ENCODE measurements at places on chromosomes 11 and 22.

GRCh38 chr22:20138417-20138738, 6.8 kb downstream of the ZDHHC8 start:
- no peaks in the 10 kb centered on the region for H3K27me3 ChIP-seq
- H3K36me3 ChIP-seq: no peaks in the 10 kb centered on the region
- no peak overlapping the region for H3K4me3 ChIP-seq
- peaks cover 14% of the 10 kb centered on the region for H3K4me1 ChIP-seq
- no peak overlapping the region for H3K27ac ChIP-seq
- DNase-seq: no peak

- no peak overlapping the region for H3K27ac ChIP-seq
- DNase-seq: no peak
- H3K4me3 ChIP-seq: no peak overlapping the region
- no peaks in the 10 kb centered on the region for H3K36me3 ChIP-seq
These were observed 16.3 kb downstream of the CTNND1 start for GRCh38 chr11:57777969-57778317.

GRCh38 chr11:127493330-127494022, 492.9 kb upstream of the KIRREL3 start:
- no peak for DNase-seq
- H3K36me3 ChIP-seq: no peaks in the 10 kb centered on the region
- H3K4me3 ChIP-seq: no peak overlapping the region
- H3K4me1 ChIP-seq: no peaks in the 10 kb centered on the region

DNA sequence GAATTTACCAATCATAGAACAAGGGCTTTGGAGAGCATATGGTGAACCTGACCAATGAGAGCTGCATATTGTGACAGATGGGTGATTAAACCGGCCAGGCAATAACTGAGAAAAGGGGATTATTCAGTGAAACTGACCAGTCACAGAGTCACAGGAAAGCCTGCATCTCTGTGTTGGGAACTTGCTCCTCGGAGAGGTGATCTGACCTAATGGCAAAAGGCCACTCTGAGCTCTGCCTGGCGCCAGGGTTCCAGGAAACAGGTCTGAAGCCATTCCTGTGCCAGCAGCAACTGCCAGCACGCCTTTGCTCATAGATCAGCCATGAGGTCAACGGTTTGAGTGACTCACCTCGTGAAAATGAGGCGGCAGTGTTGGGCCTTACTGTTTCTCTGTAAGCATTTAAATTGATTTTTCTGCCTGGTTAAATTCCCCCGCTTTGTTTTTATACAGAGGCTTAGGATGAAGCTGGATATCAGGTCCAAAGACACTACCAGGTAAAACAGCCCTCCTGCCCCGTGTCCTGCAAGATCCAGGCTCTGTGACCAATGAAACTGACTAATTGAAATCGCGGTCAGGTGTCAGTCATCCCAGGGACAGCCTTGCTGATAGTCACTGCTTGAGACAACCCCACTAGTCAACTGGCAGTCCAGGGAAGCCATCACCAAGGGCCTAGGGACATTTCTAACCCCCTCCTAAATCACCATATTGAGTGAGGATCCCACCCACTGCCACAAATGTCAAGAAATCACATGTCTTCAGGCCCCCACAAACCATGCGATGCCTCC, 35.8 kb upstream of the MYOD1 start:
- H3K4me1 ChIP-seq: no peaks in the 10 kb centered on the region
- peaks cover 35% of the 10 kb centered on the region for H3K27me3 ChIP-seq
- no peaks in the 10 kb centered on the region for H3K36me3 ChIP-seq

DNA sequence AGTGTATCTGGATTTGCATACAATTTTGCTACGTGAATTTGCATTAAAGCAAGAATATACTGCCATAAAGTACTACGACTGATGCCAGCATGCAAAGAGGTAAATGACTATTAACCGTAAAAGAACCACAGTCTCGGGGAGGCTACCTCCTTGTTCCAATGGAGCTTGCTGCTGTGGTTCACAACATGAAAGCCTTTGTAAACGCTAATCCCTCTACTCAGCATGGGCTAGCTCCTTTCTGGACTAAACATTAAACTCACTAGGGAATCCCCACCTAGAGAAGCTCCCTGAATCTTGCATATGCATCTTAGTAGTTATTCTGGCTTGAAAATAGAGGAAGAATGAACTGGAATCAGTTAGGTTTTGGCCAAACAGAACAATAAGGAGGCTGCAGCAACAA, 60.5 kb upstream of the ARHGAP32 start:
- no peak overlapping the region for H3K27ac ChIP-seq
- no peaks in the 10 kb centered on the region for H3K36me3 ChIP-seq
- no peak for DNase-seq

DNA sequence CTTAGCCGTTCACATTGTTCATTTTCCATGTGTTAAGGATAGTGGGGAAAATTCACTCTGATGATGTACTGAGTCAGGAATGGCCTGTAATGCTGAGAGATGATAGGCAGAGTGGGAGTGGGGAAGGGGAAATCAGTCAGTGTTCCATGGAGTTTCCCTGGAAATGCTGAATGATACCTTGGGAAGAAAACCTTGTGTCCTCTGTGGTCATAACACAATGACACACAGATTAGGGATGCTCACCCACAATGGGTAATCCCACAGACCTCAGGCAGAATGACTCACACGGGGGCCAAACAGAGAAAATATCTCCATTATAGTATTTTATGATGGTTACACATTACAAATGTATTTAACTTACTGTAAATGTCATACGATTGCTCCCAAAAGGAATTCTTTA, 118.0 kb downstream of the SNX19 start:
- H3K27me3 ChIP-seq: peaks cover 4% of the 10 kb centered on the region
- no peak overlapping the region for H3K27ac ChIP-seq
- H3K4me3 ChIP-seq: no peak overlapping the region
- no peaks in the 10 kb centered on the region for H3K36me3 ChIP-seq
- DNase-seq: no peak
- H3K4me1 ChIP-seq: no peaks in the 10 kb centered on the region
